ENCODE measurements at places on chromosomes 6 and 20.

DNA sequence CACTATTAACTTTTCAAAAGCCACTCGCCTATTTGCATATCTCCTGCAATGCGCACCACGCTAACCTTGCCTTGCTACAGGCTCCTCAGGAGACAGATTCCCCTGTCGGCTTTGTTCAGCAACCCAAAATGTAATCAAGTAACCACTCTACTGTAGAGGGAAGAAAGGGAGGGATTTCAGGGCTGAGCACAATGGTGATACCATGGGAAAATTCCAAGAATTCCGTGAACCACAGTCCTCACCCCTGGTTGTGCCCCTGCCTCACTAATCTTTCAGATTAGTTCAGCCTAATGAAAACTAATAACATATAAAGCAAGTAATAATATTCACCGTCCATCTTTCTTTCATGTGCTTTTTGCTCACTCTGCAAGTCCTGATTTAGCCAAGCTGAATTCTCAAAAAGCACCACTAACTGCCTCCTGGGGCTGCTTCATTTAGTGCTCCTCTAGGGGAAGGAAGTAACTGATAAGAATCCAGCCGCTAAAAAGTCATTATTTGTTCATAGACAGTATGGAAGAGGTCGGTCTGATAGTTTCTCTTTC lies 6.6 kb downstream of the CITED2 start:
- DNase-seq: no peak

GRCh38 chr6:121885399-121886152 lies 450.1 kb downstream of the GJA1 start:
- no peak for DNase-seq

DNA sequence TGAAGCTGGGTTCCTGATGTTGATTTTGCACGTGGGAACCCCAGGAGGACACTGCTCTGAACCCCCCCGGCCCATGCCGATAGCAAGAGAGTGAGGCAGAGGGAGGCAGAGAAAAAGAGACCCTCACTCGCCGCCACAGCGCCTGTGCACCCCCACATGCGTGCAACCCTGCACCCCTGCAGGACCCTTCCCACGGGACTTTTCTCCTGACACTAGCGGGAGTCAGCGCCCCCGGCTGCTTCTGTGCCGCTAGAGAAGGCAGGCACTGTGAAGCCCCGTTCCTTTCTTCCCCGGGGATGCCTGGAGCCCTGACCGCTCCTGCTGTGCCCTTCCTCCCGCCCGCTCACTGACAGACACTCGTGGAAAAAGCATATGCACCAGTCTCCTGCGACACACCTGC lies 67.4 kb downstream of the GMPR start:
- no peak for DNase-seq

DNA sequence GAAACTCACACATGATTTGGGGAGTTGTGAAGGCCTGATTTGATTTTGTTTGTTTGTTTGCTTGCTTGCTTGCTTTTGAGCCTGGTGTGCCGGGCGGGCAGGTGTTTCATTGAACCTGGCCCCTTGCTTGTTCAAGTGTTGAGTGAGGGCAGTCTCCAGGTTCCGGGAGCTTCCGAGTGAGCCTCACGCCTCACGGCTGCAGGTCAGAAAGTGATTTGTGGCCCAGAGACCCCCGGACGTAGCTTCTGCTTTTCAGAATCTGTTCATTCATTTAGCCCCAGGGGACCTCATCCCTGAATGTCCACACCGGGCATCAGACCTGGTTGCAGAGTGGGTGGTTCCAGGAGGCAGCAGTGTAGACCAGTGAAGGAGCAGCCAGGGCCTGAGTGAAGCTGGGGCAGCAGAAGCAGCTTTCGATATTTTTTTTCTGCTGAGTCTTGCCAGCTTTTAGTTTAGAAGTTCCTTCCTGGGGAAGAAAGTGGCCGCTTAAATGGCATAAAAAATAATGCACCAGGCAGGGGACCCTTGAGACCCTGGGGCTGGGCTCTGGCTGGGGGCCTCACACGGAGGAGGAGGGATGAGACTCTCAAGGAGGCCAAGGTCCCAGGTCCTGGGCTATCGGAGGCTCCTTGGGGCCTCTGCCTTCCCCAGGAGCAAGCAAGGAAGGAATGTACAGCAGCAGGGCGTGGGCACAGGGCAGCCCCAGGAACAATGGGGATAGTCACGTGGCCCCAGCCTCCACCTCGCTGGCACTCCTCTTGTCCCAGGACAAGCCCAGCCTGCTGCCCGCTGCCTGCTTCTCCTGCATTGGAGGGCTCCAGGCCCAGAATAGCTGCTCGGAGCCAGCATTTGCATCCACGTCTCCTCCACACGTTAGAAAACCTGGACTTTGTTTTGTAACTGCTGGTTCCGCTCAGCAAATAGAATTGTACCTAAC lies 89.2 kb upstream of the BHLHE23 start:
- no peak for DNase-seq

- no peak for DNase-seq
These were observed 6.2 kb downstream of the CST11 start for GRCh38 chr20:23446505-23446904.

GRCh38 chr6:37536491-37537190 lies 36.9 kb upstream of the CCDC167 start:
- DNase-seq: no peak

DNA sequence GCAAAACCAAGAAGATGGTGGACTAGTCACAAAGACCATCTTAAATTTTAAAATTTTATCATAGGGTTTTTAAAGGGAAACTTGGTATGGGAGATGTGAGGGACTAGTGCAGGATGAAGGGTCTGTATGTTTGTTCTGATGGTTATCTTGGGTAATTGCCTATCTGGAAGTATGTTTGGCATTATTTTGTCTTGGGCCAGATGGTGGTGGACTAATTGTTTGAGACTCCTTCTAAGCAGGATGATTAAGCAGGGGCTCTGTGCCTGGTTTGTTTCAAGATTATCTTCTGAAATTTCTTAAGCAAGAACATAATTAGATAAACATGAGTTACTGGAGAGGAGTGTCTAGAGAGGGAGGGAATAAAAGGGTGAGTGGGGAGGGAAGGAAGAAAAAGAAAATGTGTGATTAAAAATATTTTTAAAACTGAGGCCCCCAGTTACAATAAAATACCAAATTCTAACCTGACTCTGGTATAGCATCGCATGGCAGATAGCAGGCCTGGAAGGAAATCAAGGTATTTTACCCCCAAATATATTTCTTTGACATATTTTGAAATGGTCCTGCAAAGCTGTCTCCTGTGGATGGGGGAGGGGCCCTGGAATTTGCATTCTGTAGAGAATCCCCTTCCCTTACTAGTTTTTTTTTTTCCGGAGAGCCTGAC lies 49.9 kb upstream of the FAM184A start:
- DNase-seq: no peak

Measured in stimulated activated CD8-positive, alpha-beta memory T cell treated with anti-CD3 and anti-CD28 coated beads, Interleukin-2, amount 100 ng/mL, for 1 hour (primary cell).